MV-4-11 (cell line): ENCODE measurements at places on chromosomes 16 and 17.

DNA sequence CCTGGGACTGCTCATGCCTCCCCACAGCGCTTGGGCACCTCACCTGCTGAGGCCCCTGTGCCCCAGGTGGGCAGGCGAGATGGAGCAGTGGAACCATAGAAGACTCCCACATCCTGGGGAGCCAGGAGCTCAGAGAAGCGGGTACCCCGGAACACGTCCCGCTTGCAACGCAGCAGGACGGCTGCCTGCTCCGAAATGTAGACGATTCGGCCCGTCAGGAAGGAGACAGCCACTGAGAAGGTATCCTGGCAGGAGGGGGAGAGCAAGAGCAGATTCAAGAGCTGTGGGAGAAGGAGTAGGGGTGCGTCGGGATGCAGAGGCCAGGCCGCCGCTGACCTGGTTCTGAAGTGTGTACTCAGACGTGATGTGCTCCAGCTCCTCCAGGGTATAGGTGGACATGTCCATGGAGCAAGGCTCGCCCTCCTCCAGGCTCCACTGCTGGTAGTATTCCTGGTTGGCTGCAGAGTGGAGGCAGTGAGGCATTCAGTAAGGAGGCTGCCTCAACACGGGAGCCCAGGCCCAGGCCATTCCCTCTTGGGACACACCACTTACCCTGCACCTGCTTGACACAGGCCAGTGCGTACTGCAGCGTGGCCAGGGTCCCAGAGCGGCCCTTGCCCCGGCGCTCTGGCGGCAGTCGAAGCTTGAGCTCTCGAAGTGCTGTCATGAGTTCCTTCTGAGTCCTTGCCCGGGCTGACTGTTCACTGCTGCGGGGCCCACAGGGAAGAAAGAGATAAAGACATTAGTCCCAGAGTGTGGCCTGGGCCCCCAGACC is 2.6 kb downstream of the PER1 start:
- DNase-seq = no peak

- DNase-seq = peak; percentile 33
Measured at GRCh38 chr17:51261024-51261963, 948 bp downstream of the UTP18 start.

- no peak for DNase-seq
Measured at GRCh38 chr17:19538095-19539039, 4.7 kb downstream of the SLC47A1 start.

- DNase-seq = no peak
Measured at GRCh38 chr16:51734220-51734619, 583.1 kb upstream of the SALL1 start.

DNA sequence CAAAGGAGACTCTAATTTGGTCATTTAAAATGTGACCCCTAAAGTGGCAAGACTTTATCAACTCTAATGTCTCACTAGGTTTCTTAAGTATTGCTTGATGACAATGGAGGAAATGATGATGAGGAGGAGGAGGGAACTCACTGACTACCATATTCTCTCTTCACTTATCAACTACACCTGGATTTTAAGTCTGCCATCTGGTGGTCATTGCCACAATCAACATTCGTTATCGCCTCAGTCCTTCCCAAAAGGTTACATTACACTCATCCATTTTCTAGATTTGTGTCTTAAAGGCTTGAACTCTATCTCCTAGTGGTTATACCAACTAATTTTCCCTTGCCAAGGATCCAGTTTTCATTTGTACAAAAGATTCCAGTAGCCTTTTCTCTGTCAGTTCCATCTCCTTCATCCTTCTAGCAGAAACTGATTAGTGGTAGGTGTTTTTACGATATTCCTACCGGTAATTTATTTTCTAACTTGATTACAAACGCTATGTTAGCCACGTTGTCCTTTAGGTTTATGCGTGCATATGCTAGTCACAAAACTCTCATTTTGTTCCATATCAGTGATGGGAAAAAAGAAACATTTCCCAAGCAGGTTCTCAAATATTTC is 114.6 kb upstream of the NOG start:
- peak; percentile 19 for DNase-seq

DNA sequence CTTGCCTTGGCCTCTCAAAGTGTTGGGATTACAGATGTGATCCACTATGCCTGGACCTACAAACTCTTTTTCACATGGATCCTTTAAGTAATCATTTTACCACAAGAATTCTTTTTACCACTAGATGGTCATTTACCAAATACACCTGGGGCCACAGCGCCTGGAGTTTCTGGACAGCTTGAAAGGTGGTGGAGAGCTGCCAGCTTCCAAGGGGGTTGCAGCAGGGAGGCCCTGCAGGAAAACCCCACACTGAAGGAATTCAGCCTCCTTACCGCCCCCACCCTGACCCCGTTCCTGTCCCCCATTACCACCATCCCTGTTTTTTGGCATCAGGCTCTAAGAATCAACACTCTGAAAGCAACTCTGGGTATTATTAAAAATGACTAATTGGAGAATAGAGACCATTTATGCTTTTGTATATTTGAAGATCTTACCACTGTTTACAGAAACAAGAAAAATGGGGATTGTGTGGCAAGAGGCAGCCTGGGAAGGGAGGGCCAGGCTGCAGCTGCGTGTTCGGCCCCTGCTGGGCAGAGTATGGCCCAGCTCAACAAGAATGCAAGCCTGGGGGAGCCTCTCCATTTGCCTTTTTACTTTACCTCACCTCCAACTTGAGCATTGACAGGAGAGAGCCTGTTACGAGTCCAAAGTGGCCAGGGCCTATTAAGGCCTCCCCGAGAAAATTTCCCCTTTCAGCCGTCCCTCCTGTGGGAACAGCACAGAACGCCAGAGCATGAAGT is 209.9 kb downstream of the ZFHX3 start:
- no peak for DNase-seq

DNA sequence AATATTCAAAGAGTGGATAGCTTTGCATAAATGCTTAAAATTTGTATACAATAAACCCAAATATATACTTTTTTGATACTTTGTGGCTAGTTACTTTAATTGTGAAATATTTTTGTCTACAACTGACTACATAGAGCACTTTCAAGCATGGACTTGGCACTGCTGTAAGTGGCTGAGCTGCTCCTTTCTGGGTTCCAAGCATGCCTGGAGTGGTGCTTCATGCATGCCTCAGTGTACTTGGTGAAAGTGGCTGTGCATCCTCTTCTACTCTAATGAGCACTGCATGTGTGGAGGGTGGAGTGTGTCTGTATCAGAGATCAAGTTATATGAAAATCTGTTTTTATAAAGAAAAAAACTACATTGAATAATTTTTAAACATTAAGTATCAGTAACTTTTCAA is 94.1 kb downstream of the OMG start:
- no peak for DNase-seq

- peak; percentile 56 for DNase-seq
Measured at GRCh38 chr16:66485376-66485775, 58.3 kb downstream of the BEAN1 start.
